ENCODE measurements at places on chromosomes 16 and 17.

DNA sequence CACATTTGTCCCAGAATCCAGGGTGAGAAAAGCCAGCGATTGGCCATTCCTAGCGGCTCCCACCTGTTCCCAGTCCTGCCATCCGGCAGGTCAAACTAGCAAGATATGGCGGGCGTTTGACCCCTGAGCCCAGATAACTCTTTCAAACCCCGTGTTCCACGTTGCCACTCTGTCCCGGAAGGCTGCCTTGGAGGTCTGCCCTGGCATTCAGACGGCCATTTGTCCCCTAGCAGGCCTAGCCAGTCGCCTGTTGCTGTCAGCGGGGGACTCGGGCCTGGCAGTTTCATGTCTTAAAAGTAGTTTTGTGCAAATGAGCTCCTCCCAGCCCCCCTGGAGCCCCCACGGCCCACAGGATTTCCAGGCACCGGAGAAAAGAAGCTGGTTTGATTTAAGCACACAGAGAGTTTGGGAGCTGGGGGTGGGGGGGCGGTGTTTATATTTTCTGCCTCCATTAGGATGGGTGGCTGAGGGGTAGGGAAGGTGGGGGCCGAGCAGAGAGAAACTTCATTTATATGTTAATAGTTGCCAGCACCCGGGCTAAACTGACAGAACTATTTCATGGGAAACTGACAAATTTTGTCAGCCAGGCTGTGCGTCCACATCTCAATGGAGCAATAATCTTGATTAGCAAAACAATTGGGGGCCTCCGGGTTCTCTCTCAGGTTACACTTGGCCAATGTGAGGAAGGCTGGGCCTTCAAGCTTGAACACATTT is 240.9 kb upstream of the SALL1 start:
- DNase-seq, result no peak

GRCh38 chr17:42849451-42850181 is 1.4 kb upstream of the AOC3 start:
- DNase-seq, result no peak

GRCh38 chr17:66865151-66865550 is 30.2 kb downstream of the CACNG5 start:
- DNase-seq, result no peak

DNA sequence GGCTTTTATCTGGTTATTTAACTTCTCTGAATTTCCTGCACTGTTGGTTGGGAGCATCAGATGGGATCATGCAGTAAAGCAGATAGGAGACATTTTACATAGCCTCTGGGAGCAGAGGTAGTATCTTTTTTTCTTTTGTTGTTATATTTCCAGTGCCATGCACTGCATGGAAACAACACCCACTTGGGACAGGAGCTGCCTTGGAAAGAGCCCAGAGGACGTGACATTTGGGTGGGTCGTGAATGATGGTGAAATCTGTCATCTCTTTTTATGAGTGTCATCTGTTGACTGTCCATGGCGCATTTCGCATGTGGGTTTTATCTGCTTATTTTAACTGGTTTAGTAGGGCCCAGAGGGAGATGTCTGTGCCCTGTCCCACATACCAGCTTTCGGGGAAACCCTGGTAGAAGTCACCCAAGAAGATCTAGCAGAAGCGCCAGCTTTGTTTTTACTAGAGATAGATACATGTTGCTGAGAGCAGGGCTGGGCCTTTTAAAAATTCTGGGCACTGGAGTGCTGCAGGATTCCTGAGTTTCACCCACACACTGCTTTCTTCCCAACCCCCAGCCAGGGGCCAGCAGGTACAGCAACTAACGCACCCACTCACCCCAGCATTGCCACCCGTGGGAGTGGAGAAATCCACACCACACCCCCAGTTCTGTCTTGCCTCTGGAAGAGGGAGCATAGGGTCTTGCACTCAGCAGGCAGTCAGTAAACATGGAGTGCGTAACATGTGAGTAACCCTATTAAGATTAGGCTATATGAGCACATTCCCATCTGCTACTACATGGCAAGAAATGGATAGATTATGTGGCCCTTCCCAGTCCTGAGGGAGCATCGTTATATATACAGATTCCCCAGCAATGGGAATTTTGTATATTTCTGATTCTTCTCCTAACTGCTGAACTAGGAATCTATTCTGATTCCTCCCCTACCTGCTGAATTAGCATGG is 8.4 kb upstream of the TERF2 start:
- no peak for DNase-seq

GRCh38 chr17:67021743-67022450 is 22.5 kb upstream of the CACNG1 start:
- no peak for DNase-seq

DNA sequence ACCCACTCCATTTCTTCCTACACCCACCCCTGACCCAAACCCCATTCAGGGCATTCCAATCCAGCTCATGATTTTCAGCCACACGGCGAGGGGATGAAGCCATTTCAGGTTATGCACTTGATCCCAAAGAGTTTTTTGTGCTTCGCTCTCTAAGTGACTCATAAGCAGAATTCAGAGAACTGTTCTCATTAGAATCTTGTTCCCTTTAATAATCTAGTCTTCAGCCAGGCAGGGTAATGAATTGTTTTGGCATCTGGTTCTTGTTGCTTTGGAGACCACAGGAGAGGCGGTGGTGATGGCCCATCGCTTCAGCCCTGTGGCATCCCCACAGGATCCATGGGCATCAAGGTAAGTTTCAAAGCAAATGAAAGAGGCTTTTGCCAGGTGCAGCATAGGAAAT is 4.8 kb upstream of the KRT31 start:
- DNase-seq, result no peak

DNA sequence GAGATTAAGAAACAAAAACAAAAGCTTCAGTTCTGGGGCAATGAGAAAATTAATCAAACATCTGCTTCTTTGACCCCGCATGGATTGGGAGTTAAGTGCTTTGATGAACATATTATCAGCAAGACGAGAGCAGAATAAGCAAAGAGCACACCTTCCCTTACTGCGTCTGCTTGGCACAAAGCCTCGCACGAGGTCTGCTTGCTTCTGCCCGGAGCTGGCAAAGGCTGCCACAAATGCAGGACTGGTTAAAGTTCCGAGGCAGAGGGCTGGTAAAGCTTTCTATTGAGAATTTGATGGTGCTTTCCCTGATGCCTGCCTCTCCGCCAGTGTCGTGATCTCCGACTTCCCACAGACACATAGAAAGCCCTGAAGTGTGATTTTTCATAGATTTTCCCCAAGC is 17.0 kb downstream of the VAT1L start:
- DNase-seq, result no peak

DNA sequence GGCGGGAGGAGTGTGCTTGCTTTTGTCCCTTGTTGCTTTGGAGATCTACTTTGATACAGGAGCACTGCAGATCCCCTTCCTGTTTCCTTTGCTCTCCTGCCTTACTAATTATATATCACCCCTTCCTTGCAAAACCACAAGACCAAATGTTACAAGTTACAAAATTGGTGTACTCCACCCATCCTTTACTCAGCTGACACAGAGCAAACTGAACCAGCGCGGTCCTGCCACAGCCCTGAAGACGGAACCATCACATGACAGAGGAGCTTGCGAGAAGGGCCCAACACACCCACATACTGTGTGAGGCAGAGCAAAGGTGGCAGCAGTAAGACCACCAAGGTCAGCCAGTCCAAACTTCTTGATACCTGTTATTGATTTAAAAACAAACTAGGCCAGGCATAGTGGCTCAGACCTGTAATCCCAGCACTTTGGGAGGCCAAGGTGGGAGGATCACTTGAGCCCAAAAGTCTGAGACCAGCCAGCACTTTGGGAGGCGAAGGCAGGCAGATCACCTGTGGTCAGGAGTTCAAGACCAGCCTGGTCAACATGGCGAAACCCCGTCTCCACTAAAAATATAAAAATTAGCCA is 33.2 kb downstream of the CYTH1 start:
- peak; percentile 96 for DNase-seq

- no peak for DNase-seq
Observed at GRCh38 chr16:14499110-14499509, 130.9 kb downstream of the PARN start.

DNA sequence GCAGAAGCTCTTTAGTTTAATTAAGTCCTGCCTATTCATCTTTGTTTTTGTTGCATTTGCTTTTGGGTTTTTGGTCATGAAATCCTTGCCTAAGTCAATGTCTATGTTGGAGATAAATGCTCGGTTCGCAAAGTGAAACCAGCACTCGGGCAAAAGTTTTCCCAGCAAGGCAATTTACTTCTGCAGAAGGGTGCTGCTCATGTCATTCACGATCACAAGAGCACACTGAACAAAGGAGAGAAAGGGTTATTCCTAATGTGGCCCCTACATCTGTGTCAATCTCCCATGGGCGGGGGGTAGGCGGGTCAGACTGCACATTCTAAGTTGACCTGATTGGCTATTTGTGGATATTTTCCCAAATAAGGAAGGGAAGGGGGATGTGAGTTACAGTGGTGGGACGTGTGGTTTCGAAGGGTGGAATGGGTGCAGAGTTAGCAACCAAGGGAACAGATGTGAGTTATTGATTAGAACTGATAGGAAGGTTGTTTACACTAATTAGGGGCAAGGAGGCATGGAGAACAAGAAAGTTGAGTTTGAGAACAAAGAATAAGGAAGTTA is 23.0 kb downstream of the ATF7IP2 start:
- DNase-seq, result no peak

GRCh38 chr17:59010026-59010425 is 96.7 kb downstream of the TRIM37 start:
- no peak for DNase-seq

GRCh38 chr17:80826955-80827645 is 164.5 kb upstream of the CHMP6 start:
- DNase-seq, result no peak

DNA sequence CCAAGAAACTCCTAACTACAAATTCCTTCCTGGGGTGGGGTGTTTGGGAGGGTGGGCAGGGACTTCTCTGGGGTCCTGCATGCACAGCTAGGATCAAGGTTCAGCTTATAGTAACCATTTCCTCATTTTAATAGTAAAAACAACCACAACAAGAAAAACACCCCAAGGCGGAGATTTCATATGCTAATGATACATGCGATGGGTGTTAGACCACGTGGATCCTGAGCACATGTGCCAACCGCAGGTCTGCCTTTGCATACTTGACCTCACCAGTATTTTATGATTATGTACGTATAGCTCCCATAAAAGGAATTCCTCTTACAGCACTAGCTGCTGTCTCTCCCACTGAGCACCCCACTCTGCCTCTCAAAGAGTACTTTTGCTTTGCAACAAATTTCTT is 1.9 kb downstream of the KRTAP4-11 start:
- peak; percentile 45 for DNase-seq

GRCh38 chr17:40647624-40648383 is at the start of gene SMARCE1:
TSS of gene SMARCE1 (minus strand) at chr17:40647818. CDS start at chr17:40645802, 2,016 bp downstream.
- peak; percentile 78 for DNase-seq

GRCh38 chr16:70255574-70255973 is 3.8 kb upstream of the EXOSC6 start:
- no peak for DNase-seq

GRCh38 chr16:68920349-68920748 is 77.0 kb downstream of the TANGO6 start:
- DNase-seq, result no peak

DNA sequence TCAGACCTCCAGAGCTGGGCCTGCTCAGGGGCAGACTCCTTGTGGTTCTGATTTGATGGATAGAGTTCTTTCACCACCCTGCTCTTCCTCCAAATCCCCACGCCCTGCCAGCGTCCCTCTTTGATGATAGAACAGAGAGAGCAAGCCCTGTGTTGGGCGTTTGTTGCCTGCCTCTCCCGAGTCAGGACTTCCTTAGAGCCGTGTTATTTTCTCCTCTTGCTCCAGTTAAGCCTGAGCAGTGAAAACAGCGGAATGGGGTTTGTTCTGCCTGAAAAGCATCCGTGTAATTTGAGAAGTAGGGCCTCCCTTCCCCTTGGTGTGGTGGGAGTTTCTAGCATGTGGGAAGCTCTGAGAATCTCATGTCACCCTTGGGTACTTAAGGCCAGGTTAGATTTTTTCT is 22.1 kb downstream of the TMEM94 start:
- DNase-seq, result no peak

DNA sequence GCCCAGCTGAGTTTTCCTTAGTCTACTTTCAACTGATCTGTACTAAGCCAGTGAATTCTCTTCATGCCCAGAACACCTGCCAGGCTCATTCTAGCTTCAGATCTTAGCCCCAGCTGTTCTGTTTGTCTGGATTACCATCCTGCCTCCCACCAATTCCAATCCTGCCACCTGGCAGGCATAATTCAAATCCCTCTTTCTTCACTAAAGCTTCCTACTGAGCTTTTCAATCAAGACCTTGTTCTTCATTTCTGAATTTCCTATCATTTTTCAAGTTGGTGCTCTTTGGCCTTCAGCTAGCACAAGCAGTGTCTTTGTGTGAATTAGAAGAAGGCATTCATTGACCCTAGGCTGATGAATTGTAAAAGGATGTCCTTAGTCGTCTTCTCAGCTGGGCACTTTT is 357.6 kb downstream of the UTP18 start:
- DNase-seq, result no peak

DNA sequence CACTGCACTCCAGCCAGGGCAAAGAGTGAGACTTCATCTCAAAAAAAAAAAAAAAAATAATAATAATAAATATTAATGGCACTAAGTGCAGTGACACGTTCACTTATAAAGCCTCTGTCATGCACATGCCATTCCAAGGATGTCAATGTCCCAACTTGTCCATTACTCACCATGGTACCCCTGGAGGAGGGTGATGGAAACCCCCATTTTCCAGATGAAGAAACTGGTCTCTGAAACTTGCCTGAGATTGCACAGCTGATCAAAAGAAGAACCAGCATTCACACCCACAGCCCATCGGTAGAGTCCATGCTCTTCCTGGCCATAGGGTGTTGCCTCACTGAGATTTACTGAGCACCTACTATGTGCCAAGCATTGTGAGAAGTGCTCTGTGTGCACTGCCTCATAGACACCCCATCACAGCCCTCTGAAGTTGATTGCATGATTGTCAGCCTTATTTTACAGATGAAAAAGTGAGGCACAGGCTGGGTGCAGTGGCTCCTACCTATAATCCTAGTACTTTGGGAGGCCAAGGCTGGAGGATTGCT is 123.7 kb downstream of the ABCC1 start:
- DNase-seq, result no peak

- DNase-seq, result no peak
Observed at GRCh38 chr17:69858460-69858859, 216.6 kb upstream of the KCNJ16 start.
